ENCODE measurements at places on chromosomes 12 and 14.

- peak; percentile 36 for DNase-seq
Observed at GRCh38 chr14:99047441-99048031, 224.5 kb downstream of the BCL11B start.

DNA sequence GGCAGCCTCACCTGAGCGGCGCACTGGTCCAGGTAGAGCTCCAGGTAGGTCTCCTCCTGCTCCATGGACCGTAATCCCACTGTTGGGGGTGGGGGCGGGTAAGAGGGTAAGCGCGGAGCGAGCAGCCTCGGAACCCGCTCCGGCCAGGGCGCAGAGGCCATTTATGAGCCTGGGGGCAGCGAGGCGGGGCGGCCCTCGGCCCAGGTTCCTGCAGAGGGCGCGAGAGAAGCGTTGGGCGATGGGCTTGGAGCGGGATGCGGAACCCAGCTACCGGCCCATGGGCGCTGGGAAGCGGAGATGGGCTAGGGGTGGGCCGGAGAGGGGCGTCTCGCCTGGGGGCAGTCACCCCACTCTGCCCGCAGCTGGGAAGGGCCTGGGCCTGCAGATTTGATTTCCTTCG is at the start of gene TBPL2:
TSS of gene TBPL2 (minus strand) at position 232 of the 400 bp plus-strand sequence. CDS start at position 65, 167 bp downstream.
- DNase-seq = no peak

GRCh38 chr14:59240356-59240755 is 51.9 kb downstream of the DAAM1 start:
- DNase-seq = no peak

- no peak for DNase-seq
Observed at GRCh38 chr12:57837864-57838562, 8.5 kb downstream of the CTDSP2 start.

DNA sequence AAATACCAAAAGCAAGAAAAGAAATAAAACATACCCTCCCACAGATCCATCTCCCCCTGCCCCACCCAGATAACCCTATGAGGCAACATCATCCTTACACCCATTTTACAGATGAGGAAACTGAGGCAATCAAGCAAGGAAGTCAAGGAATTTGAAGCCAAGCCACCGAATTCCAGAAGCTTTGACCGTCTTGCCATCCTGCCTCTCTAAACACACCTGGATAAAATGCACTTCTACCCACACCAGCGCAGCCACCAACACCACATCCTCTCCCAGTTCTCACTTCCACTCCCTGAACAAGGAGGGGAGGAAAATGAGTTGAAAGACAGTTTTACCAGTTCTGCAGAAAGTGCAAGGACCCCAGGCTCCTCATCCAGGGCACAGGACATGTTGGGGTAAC is 13.6 kb downstream of the CMKLR1 start:
- no peak for DNase-seq

DNA sequence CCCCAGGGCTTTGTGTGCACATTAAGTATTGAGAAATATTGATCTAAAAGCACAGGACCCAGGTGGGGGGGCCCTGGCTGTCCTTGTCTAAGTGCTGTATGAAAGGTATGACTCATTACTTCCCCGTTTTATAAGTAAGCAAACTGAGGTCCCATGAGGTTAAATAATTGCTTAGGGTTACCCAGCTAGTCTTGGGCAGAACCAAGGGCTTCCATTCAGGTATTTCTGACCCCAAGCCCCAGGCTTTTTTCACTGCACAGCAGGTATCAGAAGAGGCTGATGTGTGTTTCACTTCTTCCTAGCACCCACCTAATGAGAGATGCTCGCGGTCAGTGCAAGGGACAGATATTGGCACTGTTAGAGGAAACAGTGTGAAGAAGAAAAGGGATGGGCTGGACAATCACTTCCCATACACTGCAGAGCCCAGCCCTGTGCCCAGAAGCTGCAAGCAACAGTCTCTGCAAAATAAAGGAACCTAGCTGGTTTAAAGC is 4.7 kb upstream of the TC2N start:
- no peak for DNase-seq

GRCh38 chr14:90853116-90853515 is 36.9 kb upstream of the TTC7B start:
- no peak for DNase-seq

Measured in brain (organoid and tissue), 16 donors.